BE2C (cell line): ENCODE measurements at places on chromosomes 3 and 15.

GRCh38 chr15:97745481-97746071 is 214.9 kb upstream of the ARRDC4 start:
- DNase-seq = peak; percentile 53

DNA sequence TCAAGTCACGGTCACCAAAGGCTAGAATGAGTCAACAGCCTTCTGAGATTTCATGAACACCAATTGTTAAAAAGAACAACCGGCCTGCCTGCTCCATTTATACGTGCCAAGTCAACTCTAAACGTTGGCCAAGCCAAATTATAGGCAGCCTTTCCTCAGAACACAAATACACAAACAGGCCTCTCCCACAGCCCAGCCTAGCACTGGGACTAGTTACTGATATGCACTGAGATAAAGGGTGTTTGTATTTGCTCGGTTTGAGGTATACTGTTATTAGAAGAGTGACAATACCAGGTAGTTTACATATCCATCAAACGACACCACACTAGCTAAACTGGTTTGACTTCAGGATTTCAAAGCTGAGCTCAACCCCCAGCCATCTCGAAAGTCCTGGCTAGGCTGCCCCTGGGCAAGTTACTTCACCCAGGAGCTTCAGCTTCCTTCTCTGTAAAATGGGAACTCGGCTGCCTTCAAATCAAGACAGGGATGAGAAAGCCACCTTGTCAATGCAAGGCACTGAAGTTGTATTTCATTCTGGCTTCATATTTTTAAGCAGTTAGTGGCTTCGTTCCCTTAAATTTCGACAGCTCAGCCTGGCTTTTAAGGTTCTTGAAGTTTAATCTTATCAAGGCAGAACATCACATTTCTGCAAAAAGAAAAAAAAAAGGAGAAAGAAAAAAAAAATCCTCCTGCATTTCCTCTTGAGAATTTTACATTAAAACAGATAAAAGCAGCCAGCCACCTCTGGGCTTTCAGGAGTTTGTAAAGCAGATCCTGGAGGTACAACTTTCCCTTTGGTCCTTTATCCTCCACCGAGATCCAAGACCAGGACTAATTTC is 4.0 kb downstream of the TLE3 start:
- no peak for DNase-seq

- DNase-seq = no peak
Observed at GRCh38 chr15:73284090-73284716, 84.6 kb downstream of the HCN4 start.

DNA sequence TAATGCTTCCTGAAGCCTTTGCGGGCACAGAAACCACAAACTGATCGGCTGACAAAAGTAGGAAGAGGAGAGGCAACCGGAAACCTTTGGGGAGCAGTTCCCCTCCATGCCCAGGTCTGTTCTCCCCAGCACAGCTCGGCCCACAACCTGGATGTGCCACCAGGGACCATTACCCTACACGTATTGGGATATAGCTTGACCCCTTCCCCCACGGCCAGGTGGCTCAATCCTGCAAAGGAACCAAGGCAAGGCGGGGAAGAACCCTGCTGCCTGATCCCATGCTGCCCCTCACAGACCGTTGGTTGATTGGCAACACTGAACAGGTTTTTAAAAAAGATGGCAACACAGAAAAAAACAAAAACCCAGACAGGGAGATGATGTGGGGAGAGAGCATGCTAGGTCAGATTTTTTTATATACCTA is 19.7 kb upstream of the TCAIM start:
- DNase-seq = peak; percentile 4

- no peak for DNase-seq
Observed at GRCh38 chr3:127065561-127066290, 82.8 kb downstream of the PLXNA1 start.

- DNase-seq = no peak
Observed at GRCh38 chr15:96495386-96495785, 164.9 kb downstream of the NR2F2 start.

DNA sequence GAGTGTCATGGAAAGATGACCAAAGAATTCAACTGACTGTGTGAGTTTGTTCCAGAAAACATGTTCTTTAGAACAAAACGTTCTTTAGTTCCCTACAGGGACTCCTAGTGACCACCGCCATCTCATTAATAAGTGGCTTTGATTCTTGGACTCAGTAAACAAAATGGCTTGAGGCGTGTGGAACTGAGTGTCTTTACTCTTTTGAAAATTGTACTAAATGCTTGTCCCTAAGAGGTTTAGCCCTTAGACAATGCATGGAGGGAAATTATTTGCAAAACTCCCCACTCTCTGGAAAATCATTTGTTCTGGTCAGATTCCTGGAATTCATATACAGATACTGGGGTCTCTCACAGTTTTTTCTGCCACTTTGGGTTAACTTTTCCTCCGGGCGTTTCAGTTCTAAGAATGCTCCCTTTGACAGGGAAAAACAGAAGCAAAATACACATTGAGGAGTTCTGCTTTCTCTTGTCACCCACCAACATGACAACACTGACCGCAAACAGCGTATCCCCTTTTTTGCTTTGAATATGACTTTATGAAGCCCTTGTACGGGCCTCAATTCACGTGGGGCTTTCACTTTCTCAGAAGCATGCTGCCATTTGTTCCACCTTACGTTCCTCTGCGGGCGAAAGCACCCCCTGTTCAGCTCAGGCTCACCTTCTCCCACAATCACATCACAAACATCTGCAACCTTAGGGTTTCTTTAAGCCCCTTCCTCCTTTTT is 15.3 kb upstream of the NRROS start:
- DNase-seq = no peak

GRCh38 chr3:42664438-42664803 is 10.9 kb downstream of the ZBTB47 start:
- no peak for DNase-seq

DNA sequence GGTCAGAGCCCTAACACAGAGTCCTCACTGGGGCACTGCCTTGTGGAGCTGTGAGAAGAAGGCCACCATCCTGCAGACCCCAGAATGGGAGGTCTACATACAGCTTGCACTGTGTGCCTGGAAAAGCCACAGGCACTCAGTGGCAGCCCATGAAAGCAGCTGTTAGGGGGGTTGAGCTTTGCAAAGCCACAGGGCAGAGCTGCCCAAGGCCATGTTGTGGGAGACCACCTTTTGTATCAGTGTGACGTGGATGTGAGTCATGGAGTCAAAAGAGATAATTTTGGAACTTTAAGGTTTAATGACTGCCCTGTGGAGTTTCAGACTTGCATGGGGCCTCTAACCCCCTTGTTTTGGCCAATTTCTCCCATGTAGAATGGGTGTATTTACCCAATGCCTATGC is 52.9 kb upstream of the TPRG1 start:
- no peak for DNase-seq

- DNase-seq = no peak
Observed at GRCh38 chr3:14453876-14454638, 51.7 kb downstream of the SLC6A6 start.

- DNase-seq = no peak
Observed at GRCh38 chr3:160475884-160476283, 26.3 kb upstream of the TRIM59 start.

- no peak for DNase-seq
Observed at GRCh38 chr15:25711691-25712090, 151.4 kb downstream of the ATP10A start.

GRCh38 chr3:96803870-96804269 is 10.5 kb upstream of the EPHA6 start:
- DNase-seq = no peak

DNA sequence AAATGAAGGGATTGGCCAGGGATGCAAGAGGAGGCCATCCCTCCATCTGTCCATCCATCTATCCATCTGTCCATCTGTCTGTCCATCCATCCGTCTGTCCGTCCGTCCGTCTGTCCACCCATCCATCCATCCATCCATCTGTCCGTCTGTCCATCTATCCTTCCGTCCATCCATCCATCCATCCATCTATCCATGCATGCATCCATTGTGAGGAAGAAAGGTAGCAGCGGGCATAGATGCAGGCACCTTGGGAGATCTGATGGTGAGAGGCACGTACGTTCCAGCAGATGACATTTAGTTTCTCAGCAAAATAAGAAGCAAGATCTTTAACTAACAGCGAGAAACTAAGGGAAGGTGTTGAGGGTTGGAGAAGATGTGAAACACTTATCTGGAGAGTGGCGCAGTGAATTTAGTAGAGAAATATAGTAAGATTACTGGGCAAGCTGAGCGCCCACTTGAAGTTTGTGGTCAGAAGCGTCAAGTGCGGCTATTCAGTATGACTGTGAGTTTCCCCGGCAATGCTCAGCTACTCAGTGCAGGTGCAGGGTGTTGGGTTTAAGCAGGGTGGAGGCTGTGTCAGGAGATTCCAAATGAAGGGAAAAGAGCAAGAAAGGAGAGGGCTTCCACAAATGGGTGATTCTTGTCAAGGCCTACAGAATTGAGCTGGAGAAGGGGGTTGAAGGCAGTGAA is 22.4 kb upstream of the SRP14 start:
- DNase-seq = no peak

- DNase-seq = peak; percentile 64
Observed at GRCh38 chr15:88571153-88571851, 24.8 kb upstream of the DET1 start.
